Right atrium auricular region (tissue), 2 donors: ENCODE measurements at places on chromosomes 4 and X. TPM values are rescaled to one million over a fixed set of nuclear protein-coding genes. Genes with fewer than 3 reads are reported as not detected.

Gene CXCL9
- total RNA-seq, result 2.6 TPM

Gene ADH1A
- not detected for total RNA-seq

Gene IQCM
- total RNA-seq, result not detected

Gene TEX13B
- not detected for total RNA-seq

Gene CCDC158
- 0.79 TPM for total RNA-seq

Gene NALF2
- 35.5 TPM for total RNA-seq

Gene CLNK
- not detected for total RNA-seq

Gene MAGEB2
- total RNA-seq, result not detected

Gene PSAPL1
- 0.12 TPM for total RNA-seq

Gene PDGFRA
- 42.8 TPM for total RNA-seq
